ENCODE measurements at places on chromosomes 4 and X. TPM values are rescaled to one million over a fixed set of nuclear protein-coding genes. Genes with fewer than 3 reads are reported as not detected.

DNA sequence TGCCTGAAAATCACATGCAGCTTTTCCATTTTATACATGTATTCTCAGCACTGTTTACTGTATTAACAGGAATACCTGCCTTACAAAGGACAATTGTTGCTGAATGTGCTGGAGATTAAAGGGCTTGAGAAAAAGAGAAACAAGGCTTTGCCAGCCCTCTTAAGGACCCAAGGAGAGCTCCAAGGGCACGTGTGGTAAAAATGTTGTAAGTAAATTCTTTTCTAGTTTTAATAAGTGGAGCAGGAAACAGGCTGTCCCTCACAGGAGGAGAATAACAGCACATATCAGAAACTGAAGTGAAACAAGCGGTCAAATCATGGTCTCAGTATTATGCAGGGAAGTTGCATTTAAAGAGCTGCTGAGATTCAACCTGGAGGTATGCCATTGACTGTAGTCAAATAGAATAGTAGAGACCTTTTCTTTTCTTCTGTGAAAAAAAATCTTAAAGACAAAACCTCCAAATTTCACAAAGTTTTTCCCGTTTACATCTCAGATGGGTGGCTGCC is 18.5 kb downstream of the IGFBP7 start:
- no peaks in the 10 kb centered on the region for H3K27me3 ChIP-seq
- peak overlapping the region; percentile 50 for H3K27ac ChIP-seq
- H3K36me3 ChIP-seq: peaks cover 1% of the 10 kb centered on the region

DNA sequence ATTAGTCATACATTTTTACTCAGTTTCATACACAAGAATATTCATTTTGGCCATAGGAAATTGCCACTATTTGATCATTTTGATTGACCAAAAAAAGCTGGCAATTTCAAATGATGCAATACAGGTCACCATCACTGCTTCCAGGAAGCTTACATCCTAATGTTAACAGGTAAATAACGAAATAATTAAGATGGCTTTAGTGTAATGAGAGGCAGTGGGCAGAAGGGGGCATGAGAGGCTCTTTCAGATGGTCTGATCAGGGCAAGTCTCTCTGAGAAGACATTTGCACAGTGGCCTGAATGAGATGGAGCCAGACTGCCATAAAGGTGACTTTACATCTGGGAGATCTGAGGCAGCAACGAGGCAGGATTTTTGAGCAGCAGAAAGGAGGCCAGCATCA is 170.7 kb downstream of the SLIT2 start:
- DNase-seq: peak; percentile 62
- H3K36me3 ChIP-seq: no peaks in the 10 kb centered on the region
- H3K27ac ChIP-seq: peak overlapping the region; percentile 3
- H3K4me3 ChIP-seq: no peak overlapping the region
- peaks cover 27% of the 10 kb centered on the region for H3K4me1 ChIP-seq

DNA sequence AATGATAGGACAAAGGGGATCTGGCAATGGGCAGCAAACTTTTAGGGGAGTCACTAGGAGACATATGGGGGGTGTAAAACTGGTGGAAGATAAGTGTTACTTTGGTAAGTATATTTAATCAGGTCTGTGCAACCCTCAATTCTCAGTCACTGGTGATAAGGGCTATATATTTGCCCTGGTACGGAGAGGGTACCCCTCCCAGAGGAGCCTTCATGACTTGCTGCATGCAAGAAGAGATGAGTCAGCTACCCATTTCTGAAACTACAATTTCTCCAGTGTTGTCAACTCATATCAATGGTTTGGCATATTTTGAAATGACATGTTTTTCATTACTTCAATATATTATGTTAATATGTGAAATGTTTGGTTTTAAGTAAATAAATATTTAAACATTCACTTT is 14.3 kb downstream of the SMARCAD1 start:
- H3K27me3 ChIP-seq: no peaks in the 10 kb centered on the region
- no peak overlapping the region for H3K4me3 ChIP-seq
- peaks cover 29% of the 10 kb centered on the region for H3K36me3 ChIP-seq
- DNase-seq: no peak

DNA sequence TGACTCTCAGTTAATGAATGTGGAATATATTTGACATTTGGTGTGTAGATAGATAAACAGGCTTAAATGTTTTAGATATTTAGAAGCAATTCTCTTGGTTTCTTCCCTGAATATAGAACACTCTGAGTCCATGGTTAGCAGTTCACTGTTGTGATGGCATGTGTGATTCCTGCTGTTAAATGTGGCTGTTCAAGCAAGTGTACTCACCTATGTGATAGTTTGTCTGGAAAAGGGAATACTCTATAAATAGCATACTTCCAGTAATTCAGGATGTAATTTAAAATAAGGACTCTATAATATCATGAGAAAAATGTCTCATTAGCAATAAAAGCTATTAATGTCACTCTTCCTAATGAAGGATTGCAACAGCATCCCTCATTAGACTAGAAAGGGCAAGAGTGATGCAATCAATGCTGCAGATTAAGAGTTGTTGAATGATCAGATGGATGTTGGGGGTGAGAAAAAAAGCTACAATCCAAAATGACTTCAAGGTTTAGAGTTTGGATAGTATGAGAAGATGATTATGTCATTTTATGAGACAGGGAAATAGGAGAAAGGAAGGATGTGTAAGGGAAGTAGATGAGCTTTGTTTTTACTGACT is 201.8 kb upstream of the WDFY3 start:
- H3K4me3 ChIP-seq: no peak overlapping the region
- no peaks in the 10 kb centered on the region for H3K36me3 ChIP-seq
- H3K27ac ChIP-seq: no peak overlapping the region
- H3K27me3 ChIP-seq: peaks cover 5% of the 10 kb centered on the region
- DNase-seq: no peak

DNA sequence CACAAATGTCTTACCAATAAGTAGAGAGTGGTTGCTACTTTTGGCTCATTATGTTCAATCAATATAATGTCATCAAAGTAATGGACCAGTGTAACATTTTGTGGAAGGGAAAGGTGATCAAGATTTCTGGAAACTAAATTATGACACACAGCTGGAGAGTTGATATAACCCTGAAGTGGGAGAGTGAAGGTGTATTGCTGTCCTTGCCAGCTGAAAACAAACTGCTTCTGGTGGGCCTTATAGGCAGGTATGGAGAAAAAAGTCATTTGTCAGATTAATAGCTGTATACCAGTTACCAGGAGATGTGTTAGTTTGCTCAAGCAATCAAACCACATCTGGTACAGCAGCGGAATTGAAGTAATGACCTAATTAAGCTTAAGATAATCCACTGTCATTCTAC is 17.3 kb upstream of the GUCY1B1 start:
- no peak for DNase-seq
- H3K27me3 ChIP-seq: no peaks in the 10 kb centered on the region
- no peak overlapping the region for H3K4me3 ChIP-seq
- no peaks in the 10 kb centered on the region for H3K36me3 ChIP-seq
- no peak overlapping the region for H3K27ac ChIP-seq

DNA sequence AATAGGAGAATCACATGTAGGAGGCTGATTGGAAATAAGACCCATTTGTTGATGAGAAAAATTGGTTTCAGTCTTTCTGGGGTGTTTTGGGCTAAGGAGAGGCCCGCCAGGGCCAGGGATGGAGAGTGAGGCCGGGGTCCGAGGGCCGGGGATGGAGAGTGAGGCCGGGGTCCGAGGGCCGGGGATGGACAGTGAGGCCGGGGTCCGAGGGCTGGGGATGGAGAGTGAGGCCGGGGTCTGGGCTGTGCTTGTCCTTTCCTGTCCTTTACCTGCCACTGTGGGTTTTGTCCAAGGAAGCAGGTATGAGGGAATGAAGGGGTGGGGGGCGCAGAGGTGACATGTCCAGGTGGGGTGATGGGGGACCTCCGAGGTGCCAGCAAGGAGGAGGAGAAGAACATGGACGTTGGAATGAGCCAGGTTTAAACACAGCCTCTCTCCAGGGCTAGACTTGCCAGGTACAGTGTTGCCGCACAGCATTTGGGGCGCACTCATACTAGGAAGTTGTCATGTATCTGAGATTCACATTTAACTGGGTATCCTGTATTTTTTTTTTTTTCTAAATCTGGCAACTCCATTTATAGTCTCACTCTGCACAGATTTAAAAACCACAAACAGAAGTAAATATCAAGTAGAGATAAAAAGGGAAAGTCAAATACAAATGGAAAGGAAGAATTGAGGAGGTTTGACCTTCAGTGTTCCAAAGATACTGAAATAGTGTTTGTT is 8.8 kb downstream of the RGS12 start:
- no peaks in the 10 kb centered on the region for H3K27me3 ChIP-seq
- no peak overlapping the region for H3K4me3 ChIP-seq
- H3K4me1 ChIP-seq: peaks cover 50% of the 10 kb centered on the region
- no peak overlapping the region for H3K27ac ChIP-seq

- no peak for DNase-seq
- no peak overlapping the region for H3K4me3 ChIP-seq
- peaks cover 1% of the 10 kb centered on the region for H3K27me3 ChIP-seq
- H3K36me3 ChIP-seq: peaks cover 2% of the 10 kb centered on the region
- H3K27ac ChIP-seq: no peak overlapping the region
Observed at GRCh38 chr4:171256223-171256622, 557.0 kb upstream of the GALNTL6 start.

DNA sequence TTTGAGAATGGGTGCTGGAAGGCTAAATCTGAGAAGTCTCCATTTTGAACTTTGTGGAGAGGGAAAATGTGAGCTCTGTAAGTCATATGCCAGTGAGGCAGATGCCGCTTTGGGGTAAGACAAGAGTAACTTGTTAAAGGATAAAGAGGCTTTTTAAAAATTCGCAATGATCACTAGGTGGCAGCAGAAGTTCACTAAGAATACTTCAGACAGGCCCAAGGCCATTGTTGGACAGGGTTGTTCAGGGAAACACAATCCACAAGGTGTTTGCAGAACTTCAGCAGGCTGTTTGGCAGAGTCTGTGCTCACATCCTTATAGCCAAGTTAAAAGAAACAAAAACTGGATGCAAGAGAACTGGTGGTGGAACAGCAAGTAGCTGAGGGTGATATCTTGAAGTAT is 13.7 kb upstream of the PIGA start:
- no peaks in the 10 kb centered on the region for H3K36me3 ChIP-seq
- H3K4me3 ChIP-seq: no peak overlapping the region
- H3K4me1 ChIP-seq: peaks cover 2% of the 10 kb centered on the region
- H3K27ac ChIP-seq: no peak overlapping the region

GRCh38 chr4:20017777-20018115 is 234.0 kb upstream of the SLIT2 start:
- no peak for DNase-seq
- no peaks in the 10 kb centered on the region for H3K36me3 ChIP-seq
- H3K4me3 ChIP-seq: no peak overlapping the region
- peaks cover 18% of the 10 kb centered on the region for H3K4me1 ChIP-seq
- peak overlapping the region; percentile 36 for H3K27ac ChIP-seq

DNA sequence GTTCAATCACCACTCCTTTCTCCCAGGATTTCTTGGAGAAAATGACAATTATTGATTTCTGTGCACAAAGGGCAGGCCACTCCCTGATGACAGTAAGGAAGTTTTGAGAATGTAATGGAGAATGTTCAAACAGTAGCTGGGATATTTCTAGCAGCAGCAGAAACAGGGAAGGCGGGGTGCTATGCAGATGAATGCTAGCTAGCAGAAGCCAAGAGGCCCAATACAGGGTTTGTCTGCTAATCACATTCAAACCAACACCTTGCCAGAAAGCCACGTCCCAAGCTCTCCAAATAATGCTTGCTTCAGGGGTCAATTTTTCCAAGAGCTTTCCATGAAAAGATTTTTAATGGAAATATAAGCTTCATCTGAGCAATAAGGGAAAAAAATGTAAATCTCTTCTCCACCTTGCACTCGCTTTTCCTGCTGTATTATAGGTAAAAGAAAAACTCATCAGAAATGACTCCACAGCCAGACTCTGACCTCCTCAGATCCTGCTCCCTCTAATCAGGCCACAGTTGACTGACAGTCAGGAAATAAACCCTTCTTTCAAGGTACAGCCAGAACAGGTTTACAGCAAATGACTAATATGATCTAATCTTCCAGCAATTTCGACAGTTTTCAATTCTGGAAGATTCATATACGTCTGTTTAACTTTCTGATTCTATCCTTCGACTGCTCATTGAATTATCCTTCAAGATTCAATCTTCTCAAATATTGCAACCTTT is 84.7 kb upstream of the PCDH19 start:
- H3K36me3 ChIP-seq: no peaks in the 10 kb centered on the region
- no peak overlapping the region for H3K27ac ChIP-seq
- no peaks in the 10 kb centered on the region for H3K27me3 ChIP-seq
- H3K4me3 ChIP-seq: no peak overlapping the region
- DNase-seq: no peak

GRCh38 chr4:177369372-177369771 is 59.7 kb downstream of the NEIL3 start:
- H3K27me3 ChIP-seq: no peaks in the 10 kb centered on the region
- H3K27ac ChIP-seq: no peak overlapping the region
- H3K4me3 ChIP-seq: no peak overlapping the region
- DNase-seq: no peak
- H3K36me3 ChIP-seq: peaks cover 3% of the 10 kb centered on the region

Gene SSX2B
- not detected for total RNA-seq

Gene GPR173
- total RNA-seq: 29.0 TPM

Gene ARHGAP4
- total RNA-seq: 64.4 TPM

Gene CFAP97
- total RNA-seq: 29.2 TPM
